ENCODE measurements at places on chromosomes 3 and 15.

GRCh38 chr3:173785004-173785403, 387.5 kb downstream of the NLGN1 start:
- no peaks in the 10 kb centered on the region for H3K4me1 ChIP-seq
- no peaks in the 10 kb centered on the region for H3K36me3 ChIP-seq
- no peak for ATAC-seq
- no peak overlapping the region for H3K27ac ChIP-seq

GRCh38 chr3:134355416-134355815, 18.8 kb downstream of the AMOTL2 start:
- H3K4me3 ChIP-seq, result no peak overlapping the region
- H3K27ac ChIP-seq, result no peak overlapping the region
- ATAC-seq, result no peak
- no peaks in the 10 kb centered on the region for H3K36me3 ChIP-seq
- no peaks in the 10 kb centered on the region for H3K27me3 ChIP-seq

- H3K36me3 ChIP-seq, result no peaks in the 10 kb centered on the region
- H3K27me3 ChIP-seq, result peaks cover 5% of the 10 kb centered on the region
- no peak overlapping the region for H3K27ac ChIP-seq
- H3K4me3 ChIP-seq, result no peak overlapping the region
- no peak for ATAC-seq
These were observed 32.5 kb upstream of the CHRNB4 start for GRCh38 chr15:78673476-78673875.

DNA sequence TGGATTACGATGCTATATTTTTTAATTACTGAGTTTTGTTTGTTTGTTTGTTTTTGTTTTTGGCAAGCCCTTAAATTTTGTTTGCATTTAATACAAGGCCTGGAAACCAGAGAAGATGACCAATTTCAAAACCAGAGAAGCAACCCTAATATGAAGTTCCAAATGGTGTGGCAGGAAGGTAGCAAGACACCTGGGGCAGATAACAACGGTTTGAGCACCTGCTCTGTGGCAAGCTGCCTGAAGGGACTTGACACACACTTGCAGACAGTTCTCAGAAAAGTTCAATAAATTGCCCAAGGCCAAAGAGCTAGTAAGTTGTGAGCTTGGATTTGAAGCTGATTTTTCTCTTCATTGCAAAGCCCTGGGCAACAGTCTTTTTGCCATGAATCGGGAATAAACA, 151.2 kb upstream of the UBE2E1 start:
- no peaks in the 10 kb centered on the region for H3K27me3 ChIP-seq
- H3K27ac ChIP-seq, result peak overlapping the region; percentile 84
- peak; percentile 51 for ATAC-seq
- no peak overlapping the region for H3K4me3 ChIP-seq

- no peak for ATAC-seq
- no peaks in the 10 kb centered on the region for H3K4me1 ChIP-seq
- H3K4me3 ChIP-seq, result no peak overlapping the region
- H3K27ac ChIP-seq, result no peak overlapping the region
These were observed 162.0 kb upstream of the STT3B start for GRCh38 chr3:31370681-31371080.

DNA sequence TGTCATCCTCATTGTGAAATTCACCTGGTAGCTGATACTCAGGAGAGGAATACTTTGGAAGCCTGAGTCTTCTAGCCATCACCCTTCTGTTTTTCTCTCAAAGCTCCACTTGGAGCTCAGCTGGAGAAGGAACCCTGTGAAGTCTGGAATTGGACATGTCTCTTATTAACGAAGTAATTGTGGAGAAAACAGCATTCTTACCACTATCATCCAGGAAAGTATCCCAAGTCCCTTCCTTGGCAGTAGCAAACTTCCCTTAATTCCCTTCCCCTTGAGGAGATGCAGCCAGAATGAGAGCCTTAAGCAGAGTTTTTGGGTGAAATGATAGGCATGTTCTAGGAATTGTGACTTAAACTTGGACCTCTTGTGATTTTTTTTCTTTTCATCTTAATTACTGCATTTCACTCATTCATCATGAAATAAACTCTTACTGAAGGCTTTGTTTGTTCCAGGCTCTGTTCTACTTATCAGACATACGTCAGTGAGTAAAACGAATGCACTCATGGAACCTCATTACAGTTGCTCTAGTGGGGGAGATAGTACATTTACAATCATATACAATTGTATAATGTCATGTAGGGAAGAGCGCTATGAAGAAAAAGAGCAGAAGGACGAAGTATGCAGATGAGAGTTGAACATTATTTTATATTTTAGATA, 30.5 kb upstream of the TCF12 start:
- H3K27me3 ChIP-seq, result no peaks in the 10 kb centered on the region
- no peaks in the 10 kb centered on the region for H3K36me3 ChIP-seq
- peaks cover 25% of the 10 kb centered on the region for H3K4me1 ChIP-seq
- peak overlapping the region; percentile 92 for H3K27ac ChIP-seq

- no peaks in the 10 kb centered on the region for H3K36me3 ChIP-seq
- ATAC-seq, result no peak
- no peak overlapping the region for H3K4me3 ChIP-seq
- H3K27ac ChIP-seq, result no peak overlapping the region
- H3K4me1 ChIP-seq, result peaks cover 6% of the 10 kb centered on the region
These were observed 20.7 kb upstream of the SNRPA1 start for GRCh38 chr15:101315736-101316135.

DNA sequence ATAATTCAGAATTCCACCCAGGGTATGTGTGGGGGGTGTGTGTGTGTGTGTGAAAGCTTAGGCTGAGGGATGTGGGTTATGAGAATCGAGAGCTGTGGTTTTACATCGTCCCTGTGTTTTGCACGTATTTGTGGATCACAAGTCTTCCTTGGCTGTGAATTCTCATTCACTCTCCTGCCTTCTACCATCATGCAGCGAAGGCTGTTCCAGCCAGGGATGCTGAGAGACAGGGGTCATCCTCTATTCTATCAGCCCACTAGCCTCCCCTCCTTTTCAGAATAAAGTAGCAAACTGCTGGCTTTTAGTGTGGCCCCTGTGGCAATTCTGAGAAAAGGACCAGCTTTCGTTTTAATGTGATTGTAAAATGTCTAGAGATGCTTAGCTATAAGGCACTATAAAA, 460.6 kb upstream of the NR2F2 start:
- H3K4me3 ChIP-seq, result no peak overlapping the region
- H3K27me3 ChIP-seq, result no peaks in the 10 kb centered on the region
- no peak for ATAC-seq
- no peaks in the 10 kb centered on the region for H3K36me3 ChIP-seq

DNA sequence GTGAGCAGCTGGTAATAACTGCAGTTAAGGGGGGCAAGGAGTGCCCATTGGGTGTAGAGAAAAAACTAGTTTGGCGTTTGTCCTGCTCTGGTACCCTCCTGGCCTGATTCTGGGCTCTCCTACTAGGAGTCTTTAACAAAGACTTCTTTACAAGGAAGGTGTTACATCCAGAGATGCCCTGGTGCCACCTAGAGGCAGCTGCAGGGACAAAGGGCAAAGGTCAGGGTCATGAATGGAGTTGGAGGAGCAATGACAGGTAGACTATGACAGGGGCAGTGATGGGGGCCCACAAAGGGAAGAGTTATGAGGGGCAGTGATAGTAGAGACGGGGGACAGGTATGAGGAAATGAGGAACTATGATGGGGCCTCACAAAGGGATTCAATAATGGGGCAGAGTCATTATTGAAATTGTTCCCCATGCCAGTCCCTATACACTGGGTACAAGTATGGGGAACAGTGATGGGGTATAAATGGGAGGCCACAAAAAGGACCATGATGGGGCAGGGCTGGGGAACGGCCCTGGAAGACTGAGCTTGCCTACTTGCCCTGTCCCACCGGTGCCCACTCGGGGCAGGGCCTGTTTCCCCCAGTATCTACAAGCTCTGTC, 7.9 kb downstream of the CCDC71 start:
- H3K4me1 ChIP-seq, result peaks cover 6% of the 10 kb centered on the region
- no peaks in the 10 kb centered on the region for H3K27me3 ChIP-seq
- ATAC-seq, result peak; percentile 76
- no peak overlapping the region for H3K4me3 ChIP-seq
- no peaks in the 10 kb centered on the region for H3K36me3 ChIP-seq
- no peak overlapping the region for H3K27ac ChIP-seq

GRCh38 chr15:37056177-37057121, 43.9 kb downstream of the MEIS2 start:
- H3K4me1 ChIP-seq, result no peaks in the 10 kb centered on the region
- no peaks in the 10 kb centered on the region for H3K36me3 ChIP-seq
- ATAC-seq, result no peak
- H3K27ac ChIP-seq, result no peak overlapping the region

GRCh38 chr3:119810018-119810435, 28.1 kb downstream of the NR1I2 start:
- peak overlapping the region; percentile 89 for H3K27ac ChIP-seq
- ATAC-seq, result peak; percentile 88
- H3K4me3 ChIP-seq, result peak overlapping the region; percentile 84
- H3K27me3 ChIP-seq, result no peaks in the 10 kb centered on the region
- H3K36me3 ChIP-seq, result no peaks in the 10 kb centered on the region
- H3K4me1 ChIP-seq, result peaks cover 10% of the 10 kb centered on the region

DNA sequence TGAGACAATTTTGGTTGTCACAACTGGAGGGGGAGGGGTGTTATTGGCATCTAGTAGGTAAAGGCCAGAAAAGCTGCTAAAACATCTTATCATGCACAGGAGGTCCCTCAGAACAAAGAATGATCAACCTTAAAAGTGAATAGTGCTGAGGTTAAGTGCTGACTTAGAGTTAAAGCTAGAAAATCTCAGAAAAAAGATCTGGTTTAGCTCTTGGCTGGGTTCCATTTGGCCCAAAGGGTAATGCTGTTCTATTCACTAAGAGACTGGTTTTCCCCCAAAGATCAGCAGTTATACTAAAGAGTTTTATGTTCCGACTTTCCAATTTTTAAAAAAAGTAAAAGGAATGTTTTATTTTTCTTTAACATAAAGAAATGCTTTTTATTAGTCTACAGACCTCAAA, 15.6 kb downstream of the DCBLD2 start:
- H3K4me1 ChIP-seq, result no peaks in the 10 kb centered on the region
- no peaks in the 10 kb centered on the region for H3K36me3 ChIP-seq
- no peaks in the 10 kb centered on the region for H3K27me3 ChIP-seq
- ATAC-seq, result no peak

DNA sequence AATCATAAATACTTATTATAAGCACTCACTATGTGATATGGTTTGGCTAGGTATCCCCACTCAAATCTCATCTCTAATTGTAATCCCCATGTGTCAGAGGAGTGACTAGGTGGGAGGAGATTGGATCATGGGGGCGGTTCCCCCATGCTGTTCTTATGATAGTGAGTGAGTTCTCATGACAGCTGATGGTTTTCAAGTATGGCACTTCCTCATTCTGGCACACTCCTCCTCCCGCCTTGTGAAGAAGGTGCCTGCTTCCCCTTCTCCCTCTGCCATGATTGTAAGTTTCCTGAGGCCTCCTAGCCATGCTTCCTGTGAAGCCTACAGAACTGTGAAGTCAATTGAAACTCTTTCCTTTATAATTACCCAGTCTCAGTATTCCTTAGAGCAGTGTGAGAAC, 53.3 kb upstream of the CHMP2B start:
- no peak overlapping the region for H3K4me3 ChIP-seq
- peaks cover 4% of the 10 kb centered on the region for H3K27me3 ChIP-seq
- no peak overlapping the region for H3K27ac ChIP-seq
- no peak for ATAC-seq
- no peaks in the 10 kb centered on the region for H3K4me1 ChIP-seq
- H3K36me3 ChIP-seq, result no peaks in the 10 kb centered on the region

DNA sequence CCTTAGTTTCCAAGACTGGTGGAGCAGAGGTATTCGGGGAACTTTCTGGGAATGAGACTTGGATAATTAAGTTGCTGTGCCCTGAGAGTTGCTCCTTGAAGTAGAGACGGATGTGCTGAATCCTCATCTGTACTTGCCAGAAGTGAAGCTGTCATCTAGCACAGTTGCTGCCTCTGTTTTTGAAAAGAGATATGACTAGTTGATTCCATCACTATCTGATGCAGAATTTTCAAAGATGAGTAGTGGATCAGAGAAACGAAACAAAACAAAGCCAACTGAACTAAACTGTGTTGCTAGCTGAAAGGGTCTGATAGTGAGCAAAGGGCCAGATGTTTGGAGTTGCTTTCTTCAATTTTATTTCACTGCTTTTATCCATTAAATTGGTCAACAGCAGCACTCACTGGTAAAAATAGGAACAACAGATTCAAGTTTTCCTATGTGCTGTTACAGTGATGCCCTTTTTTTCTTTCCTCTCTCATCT, 52.7 kb downstream of the MITF start:
- ATAC-seq, result no peak
- H3K27ac ChIP-seq, result no peak overlapping the region
- no peaks in the 10 kb centered on the region for H3K4me1 ChIP-seq

DNA sequence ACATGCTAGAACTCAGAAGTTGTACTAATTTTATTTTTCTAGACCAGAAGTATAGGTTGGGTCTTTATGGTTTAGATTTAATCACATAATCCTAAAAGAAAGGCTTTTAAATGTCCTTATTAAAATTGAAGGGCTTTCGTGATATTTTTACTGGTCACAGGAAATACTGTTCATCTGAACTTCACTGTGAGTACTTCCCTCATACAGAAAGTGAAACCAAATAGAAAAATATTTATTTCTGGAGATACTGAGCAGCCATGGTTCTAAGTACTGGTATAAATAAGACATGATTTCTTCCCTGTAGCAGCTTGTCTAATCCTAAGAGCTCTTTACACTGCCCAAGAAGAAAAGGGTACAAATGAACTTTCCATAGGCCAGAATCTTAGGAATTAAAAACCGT, 2.0 kb downstream of the SNRK start:
- H3K27ac ChIP-seq, result peak overlapping the region; percentile 67
- no peaks in the 10 kb centered on the region for H3K27me3 ChIP-seq
- no peak for ATAC-seq
- peaks cover 71% of the 10 kb centered on the region for H3K4me1 ChIP-seq
- H3K36me3 ChIP-seq, result peaks cover 23% of the 10 kb centered on the region

GRCh38 chr15:41798607-41799487, 24.6 kb downstream of the MAPKBP1 start:
- no peaks in the 10 kb centered on the region for H3K27me3 ChIP-seq
- H3K36me3 ChIP-seq, result peaks cover 27% of the 10 kb centered on the region
- H3K27ac ChIP-seq, result peak overlapping the region; percentile 84
- H3K4me3 ChIP-seq, result no peak overlapping the region
- ATAC-seq, result peak; percentile 90

DNA sequence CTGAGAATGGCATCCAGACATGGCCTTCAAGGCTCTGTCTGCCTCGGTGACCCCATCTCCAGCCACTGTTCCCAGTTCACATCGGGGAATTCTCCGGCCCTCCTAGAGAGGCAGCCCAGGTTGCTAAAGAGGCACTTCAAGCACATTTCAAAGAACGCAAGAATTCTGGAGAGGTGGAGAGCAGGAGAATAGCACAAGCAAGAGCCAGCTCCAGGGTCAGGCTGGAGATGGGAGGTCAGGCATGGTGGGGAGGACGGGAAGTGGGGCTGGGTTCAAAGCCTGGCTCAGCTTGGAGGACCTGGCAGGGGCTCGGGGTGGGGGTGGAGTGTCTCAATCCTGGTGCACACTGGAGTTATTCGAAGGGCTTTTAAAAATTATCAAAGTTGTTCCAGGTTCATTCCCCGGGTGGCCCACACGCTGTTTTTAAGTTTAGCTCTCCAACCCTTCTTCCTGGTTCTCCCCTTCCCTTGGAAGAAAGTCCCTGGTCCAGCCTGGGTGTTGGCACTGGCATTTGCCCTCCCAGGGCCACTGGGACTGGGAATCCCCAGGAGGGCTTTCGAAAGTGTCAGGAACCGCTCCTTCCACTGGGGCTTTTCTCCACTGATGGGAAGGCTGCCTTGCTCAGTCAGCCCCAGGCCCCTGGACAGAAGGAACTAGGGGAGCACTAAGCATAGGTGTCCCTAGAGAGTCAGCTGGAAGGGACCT, 35.8 kb downstream of the ZNF710 start:
- peaks cover 24% of the 10 kb centered on the region for H3K36me3 ChIP-seq
- no peak for ATAC-seq
